ENCODE measurements at places on chromosomes 4 and X. TPM values are rescaled to one million over a fixed set of nuclear protein-coding genes. Genes with fewer than 3 reads are reported as not detected.

ODAPH gene
- not detected for total RNA-seq

MAGEC1 gene
- not detected for total RNA-seq

GPR50 gene
- total RNA-seq: not detected

GRCh38 chrX:149205937-149206336 is 299.2 kb downstream of the IDS start:
- H3K4me3 ChIP-seq: no peak overlapping the region
- no peaks in the 10 kb centered on the region for H3K36me3 ChIP-seq

GRCh38 chr4:62618042-62618441 is 1417.9 kb downstream of the ADGRL3 start:
- H3K4me3 ChIP-seq: no peak overlapping the region
- DNase-seq: no peak
- no peaks in the 10 kb centered on the region for H3K4me1 ChIP-seq
- H3K27ac ChIP-seq: no peak overlapping the region

- peaks cover 5% of the 10 kb centered on the region for H3K36me3 ChIP-seq
- H3K27me3 ChIP-seq: no peaks in the 10 kb centered on the region
- peak overlapping the region; percentile 58 for H3K4me3 ChIP-seq
- peak; percentile 39 for DNase-seq
- H3K4me1 ChIP-seq: no peaks in the 10 kb centered on the region
Measured at GRCh38 chrX:153334654-153335295, 822 bp downstream of the ZNF275 start.

DNA sequence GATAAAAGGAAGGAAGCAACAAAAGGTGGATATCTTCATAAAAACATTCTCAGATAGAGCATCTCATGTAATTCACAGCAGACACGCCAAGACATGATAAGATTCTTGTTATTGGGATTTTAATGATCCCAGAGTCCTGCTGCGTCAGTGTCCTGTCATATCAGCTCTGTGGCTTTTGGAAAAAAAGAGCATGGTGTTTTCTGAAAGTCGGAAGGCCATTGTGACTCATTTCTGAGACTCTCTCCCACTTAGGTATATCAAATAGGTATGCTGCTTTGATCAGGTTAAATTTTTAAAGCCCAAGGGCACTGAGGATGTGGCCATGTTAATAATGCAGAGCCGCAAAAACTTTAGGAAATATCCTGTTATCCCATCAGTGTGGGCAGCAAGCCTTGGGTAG is 481.0 kb downstream of the KCNIP4 start:
- no peaks in the 10 kb centered on the region for H3K27me3 ChIP-seq
- no peak for DNase-seq
- no peaks in the 10 kb centered on the region for H3K4me1 ChIP-seq
- no peak overlapping the region for H3K4me3 ChIP-seq

DNA sequence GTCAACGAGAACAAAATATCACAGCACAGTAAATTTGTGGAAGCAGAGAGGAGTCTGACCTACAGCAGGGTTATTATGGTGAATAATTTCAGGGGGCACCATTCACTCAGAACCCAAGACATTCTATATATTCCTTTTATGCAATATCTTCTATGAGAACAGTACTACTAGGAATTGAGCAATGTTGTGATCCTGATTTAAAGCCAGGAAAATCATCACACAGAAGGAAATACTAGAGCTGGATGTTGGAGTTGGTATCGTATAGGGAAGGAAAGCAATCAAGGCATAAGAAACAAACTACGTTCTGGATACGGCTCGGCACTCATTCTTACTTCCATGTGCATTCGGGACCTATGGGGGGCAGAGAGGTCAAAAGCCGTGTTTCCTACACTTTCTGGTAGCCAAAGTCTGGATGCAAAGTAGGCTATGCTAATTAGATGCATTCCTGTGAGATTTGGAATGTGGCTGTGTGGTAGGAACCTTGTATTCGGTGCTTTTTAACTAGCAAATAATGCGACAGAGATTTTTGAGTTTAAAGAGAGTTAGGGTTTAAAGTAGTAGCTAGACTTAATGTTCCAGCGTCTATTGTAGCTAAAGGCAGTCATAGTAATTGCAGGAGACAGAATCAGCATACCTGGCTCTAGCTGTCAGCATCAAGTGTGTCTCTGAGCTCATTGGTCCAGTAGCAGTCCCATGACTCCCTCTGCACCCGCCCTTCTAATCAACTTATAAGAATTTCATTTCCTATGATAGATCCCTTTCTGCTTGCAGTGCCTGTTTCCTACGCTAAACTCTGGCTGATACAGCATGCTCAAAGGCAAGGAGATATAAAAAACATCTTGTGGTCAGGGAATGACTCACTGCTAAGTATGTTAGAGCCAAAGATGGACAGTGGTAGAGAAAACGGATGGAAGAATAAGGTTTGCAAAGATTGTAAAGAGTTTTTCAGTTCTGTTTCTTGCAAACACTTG is 43.3 kb upstream of the PDGFC start:
- H3K4me1 ChIP-seq: no peaks in the 10 kb centered on the region
- no peak for DNase-seq
- H3K27me3 ChIP-seq: no peaks in the 10 kb centered on the region

DNA sequence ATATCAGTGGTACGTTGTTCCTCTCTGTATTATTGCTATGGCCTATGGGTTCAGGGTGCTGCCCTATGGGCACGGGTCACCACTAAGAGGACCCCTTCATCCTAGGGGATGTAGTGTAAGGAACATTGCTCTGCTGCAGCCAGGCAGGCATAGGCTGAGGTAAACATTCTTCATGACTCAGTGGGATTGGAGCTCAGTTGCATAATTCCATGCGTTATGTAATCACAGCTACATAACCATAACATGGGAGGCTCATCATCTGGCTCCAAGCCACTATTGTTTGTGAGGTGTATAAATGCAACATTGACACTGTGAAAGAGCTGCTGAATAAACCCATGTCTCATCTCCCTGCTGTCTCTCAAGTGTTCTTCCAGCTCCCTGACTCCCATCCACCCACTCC is 375.2 kb downstream of the MAGEE1 start:
- no peaks in the 10 kb centered on the region for H3K4me1 ChIP-seq
- no peak for DNase-seq
- H3K27me3 ChIP-seq: no peaks in the 10 kb centered on the region
- no peaks in the 10 kb centered on the region for H3K36me3 ChIP-seq

- H3K4me1 ChIP-seq: no peaks in the 10 kb centered on the region
- H3K27me3 ChIP-seq: no peaks in the 10 kb centered on the region
- H3K27ac ChIP-seq: no peak overlapping the region
- no peaks in the 10 kb centered on the region for H3K36me3 ChIP-seq
Measured at GRCh38 chrX:69290292-69290691, 125.0 kb upstream of the PJA1 start.

GRCh38 chrX:53795576-53795975 is 109.1 kb upstream of the HUWE1 start:
- H3K27ac ChIP-seq: no peak overlapping the region
- H3K27me3 ChIP-seq: no peaks in the 10 kb centered on the region
- no peak for DNase-seq
- no peaks in the 10 kb centered on the region for H3K4me1 ChIP-seq
- no peaks in the 10 kb centered on the region for H3K36me3 ChIP-seq
